Cerebellar cortex (tissue), 1 donor: ENCODE measurements at places on chromosomes 6 and 20.

GRCh38 chr6:167738386-167738785, 88.3 kb upstream of the AFDN start:
- DNase-seq = no peak

DNA sequence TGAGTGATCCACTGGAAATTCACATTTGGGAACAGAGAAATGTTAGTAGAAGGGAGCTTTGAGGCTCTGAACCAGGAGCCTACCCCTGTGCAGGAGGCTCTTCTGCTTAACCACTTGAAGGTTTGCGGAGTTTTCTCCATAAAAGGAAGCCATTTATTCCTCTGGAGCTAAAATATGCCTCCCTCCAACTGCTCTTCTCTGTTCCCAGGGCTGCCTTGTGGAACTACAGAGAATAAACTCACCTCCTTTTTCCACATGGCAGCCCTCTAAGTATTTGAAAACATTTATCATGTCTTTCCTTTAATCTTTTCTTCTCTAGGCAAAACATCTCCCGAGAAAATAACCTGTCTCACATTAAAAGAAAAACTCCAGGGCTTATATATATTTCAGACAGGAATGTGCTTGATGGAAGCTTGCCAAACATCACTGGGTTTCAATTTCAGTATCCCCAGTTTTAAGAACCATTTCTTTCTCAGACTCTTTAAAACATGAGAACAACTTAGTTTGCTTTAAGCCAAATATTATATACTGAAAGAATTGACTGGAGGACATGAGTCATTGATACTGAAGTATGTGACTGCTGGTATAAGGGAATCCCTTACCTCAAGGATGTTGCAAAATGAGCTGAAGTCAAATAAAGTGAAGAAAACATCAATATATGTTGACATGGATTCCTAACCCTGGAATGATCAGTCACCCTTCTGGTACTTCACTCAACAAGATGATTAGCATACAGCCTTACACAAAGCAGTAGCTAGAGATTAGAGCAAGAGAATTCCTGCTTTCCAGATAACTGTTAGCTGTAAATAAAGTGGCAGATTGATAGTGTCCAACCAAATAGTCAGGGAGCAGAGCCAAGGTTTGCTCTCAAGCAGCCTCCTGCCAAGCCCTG, 74.0 kb downstream of the ZBTB2 start:
- peak; percentile 69 for DNase-seq

GRCh38 chr6:12245763-12246718, 44.1 kb upstream of the EDN1 start:
- no peak for DNase-seq

DNA sequence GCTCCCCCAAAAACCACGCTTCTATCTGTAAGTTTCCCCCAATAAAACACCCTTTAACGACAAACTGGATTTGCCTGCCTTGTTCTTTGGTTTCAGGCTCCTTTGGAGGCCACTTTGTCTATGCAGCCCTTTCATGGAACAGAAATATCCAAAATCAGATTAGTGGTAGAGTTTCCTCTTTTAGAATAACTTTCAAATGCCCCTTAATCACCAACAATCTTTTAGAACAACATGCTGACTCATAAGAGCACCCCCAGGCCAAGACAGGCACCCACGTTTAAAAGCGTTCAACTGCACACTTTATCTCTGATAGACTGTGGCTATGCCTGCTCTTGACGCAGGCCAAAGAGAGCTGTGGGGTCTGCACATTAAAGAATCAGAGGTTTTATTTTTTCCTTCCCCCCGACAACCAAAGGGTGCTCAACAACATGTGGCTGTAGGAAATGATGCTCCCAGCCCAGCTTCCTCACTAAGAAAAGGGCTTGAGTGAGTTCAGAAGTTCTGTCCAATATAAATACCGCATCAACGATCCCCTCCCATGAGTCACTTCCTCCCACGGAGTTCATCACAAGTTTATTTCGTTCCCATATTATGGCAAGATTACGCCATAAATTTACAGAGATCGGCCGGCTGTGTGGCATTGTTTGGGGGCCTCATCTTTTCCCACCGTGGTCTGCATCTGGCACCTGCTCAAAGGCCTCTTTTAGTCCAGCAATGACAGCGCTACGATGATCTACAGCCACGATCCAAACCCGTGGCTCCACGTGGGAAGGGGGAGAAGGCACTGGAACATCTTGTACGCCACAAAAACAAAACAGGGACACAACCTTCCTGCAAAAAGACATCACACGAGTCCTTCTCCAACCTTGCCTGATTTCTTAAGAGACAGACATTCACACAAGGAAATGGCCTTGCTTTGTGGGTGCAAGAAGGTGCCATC, 88.8 kb upstream of the NFATC2 start:
- no peak for DNase-seq

DNA sequence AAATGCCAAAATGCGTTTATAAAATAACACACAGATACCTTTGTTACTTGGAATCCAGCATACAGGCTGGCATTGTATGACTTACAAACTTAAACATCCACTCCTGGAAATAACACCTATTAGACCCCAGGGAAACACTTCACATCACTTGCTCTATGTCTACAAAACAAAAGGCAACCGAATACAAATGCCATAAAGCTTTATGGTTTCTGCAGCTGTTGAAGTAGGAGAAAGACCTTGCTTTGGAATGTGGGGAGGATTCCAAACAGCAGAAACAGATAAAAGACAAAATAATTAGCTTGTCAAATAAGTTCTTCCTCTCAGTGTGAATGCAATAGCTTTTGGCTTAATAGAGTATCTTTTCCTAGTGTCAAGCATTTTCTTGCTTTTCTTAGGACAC, 9.8 kb upstream of the AMD1 start:
- DNase-seq = no peak

- DNase-seq = no peak
Measured at GRCh38 chr6:106800379-106800778, 171.0 kb downstream of the QRSL1 start.

- no peak for DNase-seq
Measured at GRCh38 chr6:110232450-110232849, 52.2 kb downstream of the CDC40 start.

DNA sequence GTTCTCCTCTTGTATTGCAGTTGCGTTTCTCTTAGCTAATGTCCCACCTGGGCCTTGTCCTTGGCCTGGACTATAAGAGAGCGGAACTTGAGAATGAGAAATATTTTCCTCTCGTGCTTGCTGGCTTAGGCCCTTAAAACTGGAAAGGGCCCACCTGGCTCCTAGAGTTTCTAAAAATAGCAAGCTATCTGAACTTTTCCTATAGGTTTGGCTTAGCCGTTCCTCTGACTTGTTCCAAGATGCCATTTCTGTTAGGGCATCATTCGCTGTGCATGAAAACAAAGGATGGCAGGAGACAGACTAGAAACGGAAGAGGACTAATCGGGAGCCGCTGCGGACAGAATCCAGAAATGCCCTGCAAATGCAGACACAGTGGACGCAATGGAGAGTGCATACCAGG, 4.5 kb downstream of the RIPOR3 start:
- no peak for DNase-seq

DNA sequence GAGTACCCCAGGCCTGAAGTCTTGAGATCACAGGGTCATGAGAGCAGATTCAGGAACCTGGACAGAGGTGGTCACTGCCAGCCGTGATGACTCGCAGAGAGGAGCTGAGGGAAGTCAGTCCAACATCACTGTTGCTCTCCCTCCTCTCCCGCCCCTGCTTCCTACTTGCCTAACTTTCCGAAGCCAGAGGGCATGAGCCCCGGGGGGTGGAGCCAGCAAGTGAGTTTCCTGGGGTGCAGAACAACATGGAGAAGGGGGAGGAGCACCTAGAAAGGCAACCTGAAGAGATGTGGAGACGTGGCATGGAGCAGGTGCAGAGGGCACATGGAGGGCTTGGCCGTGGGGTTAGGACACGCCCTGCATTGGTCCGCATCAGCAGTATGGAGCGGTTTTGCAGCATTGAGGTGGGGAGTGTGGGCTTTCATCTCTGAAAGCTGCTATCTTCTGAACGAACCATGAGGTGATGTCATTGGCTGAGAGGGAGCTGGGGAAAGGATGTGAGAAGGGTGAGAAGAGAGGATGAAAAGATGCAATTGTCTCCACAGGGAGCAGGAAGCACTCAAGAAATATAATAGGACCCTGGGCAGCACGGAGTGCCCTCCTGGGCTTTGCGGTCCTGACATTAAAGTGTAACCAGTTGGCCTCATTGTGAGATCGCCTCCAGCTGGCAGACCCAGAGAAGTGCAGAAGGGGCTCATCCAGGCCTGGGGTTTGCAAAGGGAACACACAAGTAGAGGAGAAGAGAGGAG, 25.0 kb downstream of the GDAP1L1 start:
- DNase-seq = peak; percentile 10

- peak; percentile 70 for DNase-seq
Measured at GRCh38 chr20:9838035-9838377, 870 bp downstream of the PAK5 start.

DNA sequence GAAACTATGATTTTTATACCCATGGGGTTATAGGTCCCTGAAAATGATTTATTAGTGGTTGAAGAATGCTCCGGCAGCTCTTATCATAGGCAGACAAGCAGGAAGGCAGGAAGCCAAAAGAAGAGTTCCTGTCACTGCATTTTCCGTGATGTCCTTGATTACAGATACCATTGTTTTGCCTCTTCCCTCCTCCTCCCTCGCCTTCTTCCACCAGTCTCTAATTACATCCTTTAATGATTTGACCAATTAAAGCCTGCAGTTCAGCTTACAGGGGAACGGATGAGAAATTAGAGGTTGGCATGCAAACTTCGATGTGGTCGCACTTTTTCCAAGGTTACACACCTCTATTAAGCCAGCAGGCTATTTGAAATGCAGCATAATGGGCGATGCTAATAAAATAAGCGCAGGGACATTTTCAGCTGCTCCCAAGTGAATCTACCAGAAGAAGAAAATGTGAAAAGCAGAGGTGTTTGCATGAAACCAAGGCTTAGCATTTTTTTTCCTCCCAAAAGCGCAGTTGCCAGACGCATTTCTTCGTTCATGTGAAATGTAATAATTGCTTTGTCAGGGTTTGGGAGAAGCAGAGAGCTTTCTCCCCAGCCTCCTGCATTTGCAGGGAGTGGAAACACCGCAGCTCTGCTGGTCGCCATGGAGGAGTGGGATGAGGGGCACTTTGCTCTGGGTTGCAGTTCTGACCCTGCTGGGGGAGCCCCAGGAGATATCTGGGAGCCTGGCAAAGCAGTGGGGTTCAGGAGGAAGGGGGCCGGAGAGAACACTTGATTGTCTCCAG, 6.0 kb downstream of the NOX3 start:
- DNase-seq = no peak

GRCh38 chr6:130037207-130037811, 18.9 kb downstream of the L3MBTL3 start:
- no peak for DNase-seq

DNA sequence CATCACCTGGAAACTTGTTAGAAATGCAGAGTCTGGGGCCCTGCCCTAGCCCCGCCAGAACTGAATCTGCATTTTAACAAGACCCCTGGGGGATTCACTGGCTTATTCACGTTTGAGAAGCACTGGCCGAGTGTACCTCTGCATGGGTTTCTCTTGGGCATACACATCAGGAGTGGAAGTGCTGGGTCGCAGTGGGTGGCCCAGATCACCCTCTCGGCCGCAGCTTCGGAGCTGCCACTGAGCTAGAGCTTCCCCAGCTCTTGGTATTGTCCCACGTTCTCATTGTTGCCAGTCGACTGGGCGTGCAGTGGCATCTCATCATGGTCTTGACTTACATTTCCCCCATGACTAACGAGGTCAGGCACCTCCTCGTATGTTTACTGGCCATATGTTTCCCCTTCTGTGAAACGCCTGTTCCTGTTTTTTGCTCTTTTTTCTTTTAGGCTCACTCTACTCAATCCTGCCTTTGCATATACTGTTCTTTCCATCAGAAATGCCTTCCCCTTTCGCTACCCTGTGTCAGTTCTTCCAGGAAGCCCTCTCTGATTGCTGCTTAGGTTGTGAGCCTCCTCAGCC, 3.0 kb upstream of the DLGAP4 start:
- no peak for DNase-seq

GRCh38 chr6:138509371-138509770, 10.1 kb upstream of the NHSL1 start:
- DNase-seq = peak; percentile 81

DNA sequence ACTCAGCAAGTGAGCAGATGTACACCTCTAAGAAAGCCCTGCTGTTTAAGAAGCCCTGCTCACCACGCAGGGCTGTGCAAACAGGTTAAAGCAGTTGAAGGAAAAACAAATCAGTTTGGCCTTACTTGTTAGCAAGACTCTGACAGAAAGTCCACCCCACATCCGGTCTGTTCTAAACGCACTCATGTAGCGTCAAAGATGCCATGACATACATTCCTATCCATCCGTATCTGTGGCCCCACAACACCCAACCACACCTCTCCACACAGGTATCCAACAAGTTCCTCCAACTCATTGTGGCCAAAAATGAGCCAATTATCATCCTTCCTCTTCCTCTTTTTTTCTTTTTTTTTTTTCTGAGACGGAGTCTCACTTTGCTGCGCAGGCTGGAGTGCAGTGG, 22.8 kb upstream of the RAB22A start:
- no peak for DNase-seq

GRCh38 chr6:167682546-167683027, 144.1 kb upstream of the AFDN start:
- no peak for DNase-seq
